ENCODE measurements at places on chromosomes 1 and 21. TPM values are rescaled to one million over a fixed set of nuclear protein-coding genes. Genes with fewer than 3 reads are reported as not detected.

DNA sequence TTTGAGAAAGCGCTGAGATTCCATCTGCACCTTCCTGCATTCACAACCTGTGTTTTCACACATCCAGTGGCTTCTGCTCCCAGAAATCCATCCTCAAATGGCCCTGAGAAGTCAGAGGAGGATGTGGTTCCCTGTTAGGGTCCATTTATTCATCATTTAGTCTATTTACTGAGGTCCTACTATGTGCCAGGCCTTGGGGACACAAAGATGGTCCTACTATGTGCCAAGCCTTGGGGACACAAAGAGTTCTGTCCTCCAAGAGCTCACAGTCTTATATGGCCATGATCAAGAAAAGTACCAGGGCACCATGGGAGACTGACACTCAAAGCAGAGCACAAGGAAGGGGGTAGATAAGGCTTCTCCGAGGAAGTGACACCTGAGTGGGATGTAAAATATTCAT lies 147.1 kb upstream of the ATP1B1 start:
- DNase-seq: no peak

The CLCNKB gene
- not detected for total RNA-seq

DNA sequence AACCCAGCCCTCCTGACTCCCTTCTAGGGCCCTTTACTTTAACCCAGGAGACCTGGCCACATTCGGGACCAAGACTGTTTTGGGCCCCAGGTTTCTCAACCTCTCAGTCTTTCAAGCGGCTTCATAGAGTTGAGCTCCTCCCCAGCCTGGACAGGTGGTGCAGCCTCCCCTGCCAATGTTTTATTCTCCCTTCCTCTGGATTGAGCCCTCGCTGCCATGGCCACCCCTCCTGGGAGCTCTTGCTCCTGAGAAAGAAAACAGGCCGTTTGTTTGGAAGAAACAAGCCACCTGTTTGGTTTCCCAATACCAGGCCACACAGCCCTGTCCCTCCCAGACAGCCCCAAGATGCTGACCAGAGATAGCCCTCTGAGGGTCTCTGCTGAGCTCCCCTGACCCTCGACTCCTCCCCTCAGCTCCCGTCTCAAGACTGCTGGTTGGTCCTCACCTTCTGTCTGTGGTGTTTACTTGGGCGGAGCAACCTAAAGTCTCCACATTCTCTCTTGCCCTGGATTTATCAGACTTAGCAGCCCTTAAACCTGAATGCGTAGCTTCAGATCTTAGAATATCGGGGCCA lies 3.3 kb downstream of the TMEM51 start:
- no peak for DNase-seq

The FNDC10 gene
- total RNA-seq: 1.6 TPM

DNA sequence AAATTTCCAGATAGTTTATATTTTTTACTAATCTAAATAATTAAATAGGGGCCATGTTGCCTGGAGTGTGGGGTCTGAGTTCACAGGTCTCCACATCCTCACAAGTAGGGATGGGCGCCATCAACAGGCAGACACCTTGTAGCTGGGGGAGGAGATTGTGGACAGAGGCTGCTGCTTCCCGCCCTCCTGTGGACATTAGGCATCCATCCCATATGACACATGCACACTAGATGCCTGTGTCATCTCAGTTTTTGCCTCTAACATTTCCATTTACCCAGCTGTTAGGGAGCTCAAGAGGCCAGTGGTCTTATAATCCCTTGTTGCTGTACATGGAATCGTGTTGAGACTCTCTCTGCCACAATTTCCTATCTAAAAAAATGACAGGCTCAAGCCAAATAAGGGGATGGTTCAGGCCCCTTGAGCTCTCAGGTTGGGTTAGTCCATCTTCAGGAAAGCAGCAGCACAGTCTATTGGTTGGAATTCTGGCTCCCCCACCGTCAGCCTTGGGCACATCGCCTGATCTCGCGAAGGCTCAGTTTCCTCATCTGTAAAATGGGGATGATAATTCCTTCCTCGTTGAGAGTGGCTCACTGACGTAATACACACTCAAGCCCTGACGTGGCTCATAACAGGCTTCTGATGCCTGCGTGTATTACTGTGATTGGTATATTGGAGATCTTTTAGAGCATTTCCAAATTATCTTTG lies 13.6 kb downstream of the LHX4 start:
- no peak for DNase-seq

The TAS1R2 gene
- total RNA-seq: not detected

GRCh38 chr21:37509802-37510393 lies 143.3 kb downstream of the DYRK1A start:
- no peak for DNase-seq

Data from CD8-positive, alpha-beta T cell (primary cell).